ENCODE measurements at places on chromosomes 11 and 22.

GRCh38 chr11:127576210-127576609 is 575.6 kb upstream of the KIRREL3 start:
- DNase-seq, result no peak

- DNase-seq, result no peak
These were observed 25.6 kb downstream of the MN1 start for GRCh38 chr22:27775758-27776649.

- DNase-seq, result no peak
These were observed 118.3 kb downstream of the CYP2R1 start for GRCh38 chr11:14773755-14774154.

- no peak for DNase-seq
These were observed 49.7 kb upstream of the CECR2 start for GRCh38 chr22:17319546-17319945.

- no peak for DNase-seq
These were observed 17.1 kb downstream of the GRAP2 start for GRCh38 chr22:39917776-39918495.

GRCh38 chr11:528166-528814 is 7.1 kb downstream of the HRAS start:
- DNase-seq, result no peak

- DNase-seq, result no peak
These were observed 17.8 kb upstream of the RAPSN start for GRCh38 chr11:47466701-47467250.
